ENCODE measurements at places on chromosomes 16 and 17.

GRCh38 chr17:80363518-80364090 is 51.4 kb upstream of the ENDOV start:
- DNase-seq: no peak

- no peak for DNase-seq
Observed at GRCh38 chr16:25250467-25250866, 7.2 kb downstream of the ZKSCAN2 start.

DNA sequence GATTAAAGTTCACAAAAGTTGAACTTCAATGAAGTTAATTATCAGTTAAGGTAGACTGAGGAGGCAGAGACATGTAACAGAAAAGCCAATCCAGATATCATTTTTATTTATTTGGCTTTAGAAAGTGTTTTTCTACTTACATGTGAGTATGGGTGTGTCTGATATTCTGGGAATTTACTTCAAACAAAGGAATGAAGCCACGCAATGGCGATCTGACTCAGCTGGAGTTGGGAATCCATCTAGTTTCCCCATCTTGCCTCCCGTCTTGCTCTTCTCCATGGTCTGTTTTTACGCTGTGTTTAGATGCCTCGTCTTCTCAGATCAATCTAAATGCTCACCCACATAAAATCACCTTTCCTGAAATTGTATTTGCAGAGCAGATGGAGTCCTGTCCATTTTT is 1.7 kb upstream of the KCNJ16 start:
- peak; percentile 25 for DNase-seq

DNA sequence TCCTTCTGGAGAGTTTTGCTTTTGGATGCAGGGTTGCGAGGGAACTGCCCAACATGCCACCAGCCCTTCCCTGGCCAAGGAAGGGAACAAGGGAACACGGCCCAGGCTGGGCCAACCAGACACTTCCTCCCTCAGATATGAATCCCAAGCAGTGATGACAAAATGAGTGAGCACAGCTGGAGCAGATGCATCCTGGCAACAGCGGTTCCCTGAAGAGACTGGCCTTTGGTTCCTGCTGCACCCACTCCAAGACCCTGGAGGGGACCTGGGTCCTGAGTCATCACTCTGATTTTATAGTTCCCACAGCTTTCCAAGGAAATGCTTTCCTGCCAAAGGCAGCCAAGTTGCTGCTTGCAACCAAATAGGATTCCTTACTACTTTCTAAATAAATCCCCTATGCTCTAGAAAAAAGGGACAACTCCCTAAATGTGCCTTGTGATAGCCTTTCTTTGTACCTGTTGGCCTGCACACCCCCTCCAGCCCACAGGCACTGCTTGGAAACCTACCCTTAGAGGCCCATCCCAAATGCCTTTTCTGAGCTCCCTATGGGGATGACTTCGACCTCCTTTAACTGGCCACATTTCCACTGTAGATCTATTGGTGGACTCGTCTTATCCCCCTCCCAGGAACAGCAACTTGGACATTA is 5.3 kb downstream of the ST3GAL2 start:
- DNase-seq: peak; percentile 85

DNA sequence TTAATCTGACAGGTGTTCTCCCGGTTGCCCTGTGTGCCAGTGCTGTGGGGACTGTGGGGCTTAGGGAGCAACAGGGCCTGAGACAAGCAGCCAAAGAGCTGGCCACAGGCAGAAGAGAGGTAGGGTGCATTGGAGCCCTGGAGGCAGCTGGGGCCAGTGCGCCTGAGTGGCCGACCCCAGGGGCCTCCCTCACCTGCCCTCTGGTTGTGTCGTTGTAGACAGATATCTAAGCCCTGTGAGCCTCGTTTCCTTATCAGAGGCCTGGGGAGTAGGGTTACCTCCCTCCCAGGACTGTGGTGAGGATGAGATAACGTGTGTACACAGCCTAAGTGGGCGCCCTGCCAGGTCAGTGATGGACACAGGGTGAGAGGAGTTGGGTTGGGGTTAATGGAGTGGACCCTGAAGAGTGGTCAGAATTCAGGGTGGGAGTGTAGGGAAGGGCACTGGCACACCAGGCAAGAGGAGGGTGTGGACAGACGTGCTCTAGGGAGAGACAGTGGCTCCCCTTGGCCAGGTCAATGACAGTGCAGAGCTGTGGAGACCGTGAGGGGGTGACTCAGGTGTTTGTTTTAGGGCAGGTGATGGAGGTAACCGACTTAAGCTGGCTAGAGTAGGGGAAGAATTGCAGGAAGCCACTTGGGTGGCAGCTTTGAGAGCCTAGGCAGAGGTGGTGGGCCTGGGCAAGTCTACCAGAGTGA is 3.4 kb downstream of the NARF start:
- no peak for DNase-seq

DNA sequence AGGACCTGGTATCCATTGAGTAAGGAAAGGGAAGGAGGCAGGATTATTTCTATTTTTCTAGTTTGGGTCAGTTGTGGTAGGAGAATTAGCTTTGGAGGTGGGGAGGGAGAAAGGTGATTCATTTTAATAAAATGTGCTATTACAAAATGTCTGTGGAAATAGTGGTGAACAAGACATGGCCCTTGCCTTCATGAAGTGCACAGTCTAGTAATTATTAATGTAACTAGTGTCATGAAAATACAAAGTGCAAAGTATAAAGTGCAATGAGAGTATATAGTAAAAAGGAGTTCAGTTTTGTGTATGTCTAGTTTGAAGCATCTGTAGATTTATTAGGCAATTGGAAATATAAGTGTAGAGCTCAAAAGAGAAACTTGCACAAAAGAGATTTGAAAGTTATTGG is 11.9 kb downstream of the NFATC3 start:
- no peak for DNase-seq

DNA sequence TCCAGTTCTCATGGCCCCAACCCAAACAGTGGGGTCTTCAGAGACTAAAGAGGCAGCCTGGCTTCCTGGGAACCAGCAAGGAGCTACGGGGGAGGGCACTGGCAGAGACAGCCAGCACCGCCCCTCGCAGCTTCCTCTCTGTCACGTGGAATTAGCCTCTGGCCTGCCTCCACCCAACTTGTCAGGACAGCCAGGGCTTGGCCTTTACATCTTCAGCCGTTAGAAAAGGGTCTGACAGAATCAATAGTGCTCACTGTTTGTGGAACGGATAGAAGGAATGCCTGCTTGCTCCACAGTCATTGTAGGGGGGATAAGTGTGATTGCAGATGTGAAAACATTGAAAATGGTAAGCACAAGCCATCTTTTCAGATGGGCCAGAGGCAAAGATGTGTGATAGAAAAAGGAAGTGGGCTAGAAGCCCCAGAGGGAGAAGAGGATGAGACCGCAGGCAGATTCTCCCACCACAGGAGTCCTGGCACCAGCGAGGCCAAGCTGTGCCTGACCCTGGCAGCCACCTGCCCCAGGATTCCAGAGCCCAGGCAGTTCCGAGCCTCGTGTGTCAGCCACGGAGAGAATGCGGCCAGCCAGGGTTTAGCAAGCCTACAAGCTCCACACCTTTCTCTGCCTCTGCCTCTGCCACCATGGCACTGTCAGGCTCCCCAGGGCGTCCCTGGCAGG is 18.6 kb downstream of the GRIN2C start:
- peak; percentile 39 for DNase-seq

DNA sequence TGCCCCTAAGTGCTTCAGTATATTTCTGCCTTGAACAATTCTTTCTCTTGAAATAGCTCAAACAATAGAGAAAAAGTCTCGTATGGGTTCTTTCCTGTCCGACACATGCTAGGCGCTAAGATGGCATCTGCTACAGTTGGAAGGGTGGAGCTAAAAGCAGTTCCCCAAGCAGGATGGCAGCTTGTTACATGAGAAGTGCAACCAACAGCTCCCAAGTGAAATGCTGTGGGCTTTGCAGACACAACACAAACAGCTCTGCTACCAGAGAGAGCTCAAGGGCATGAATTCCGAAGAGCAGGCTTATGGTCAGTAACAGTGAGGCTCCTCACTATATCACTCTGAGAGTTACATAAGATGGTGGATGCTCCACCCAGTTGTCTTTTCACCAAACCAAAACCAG is 83.8 kb downstream of the VPS53 start:
- no peak for DNase-seq

GRCh38 chr16:17343028-17343427 is 127.7 kb downstream of the XYLT1 start:
- DNase-seq: no peak
